ENCODE measurements at places on chromosomes 16 and 17. TPM values are rescaled to one million over a fixed set of nuclear protein-coding genes. Genes with fewer than 3 reads are reported as not detected.

- no peak for DNase-seq
Measured at GRCh38 chr16:6008670-6009069, 911.1 kb upstream of the EEF2KMT start.

GRCh38 chr17:5309851-5310250, 27.8 kb downstream of the RABEP1 start:
- no peak for DNase-seq

CDH5 gene
- not detected for total RNA-seq

GRCh38 chr16:27838536-27839175, 224.9 kb downstream of the GSG1L start:
- DNase-seq = no peak

HID1 gene
- 0.66 TPM for total RNA-seq

FAM234A gene
- 40.7 TPM for total RNA-seq

DNA sequence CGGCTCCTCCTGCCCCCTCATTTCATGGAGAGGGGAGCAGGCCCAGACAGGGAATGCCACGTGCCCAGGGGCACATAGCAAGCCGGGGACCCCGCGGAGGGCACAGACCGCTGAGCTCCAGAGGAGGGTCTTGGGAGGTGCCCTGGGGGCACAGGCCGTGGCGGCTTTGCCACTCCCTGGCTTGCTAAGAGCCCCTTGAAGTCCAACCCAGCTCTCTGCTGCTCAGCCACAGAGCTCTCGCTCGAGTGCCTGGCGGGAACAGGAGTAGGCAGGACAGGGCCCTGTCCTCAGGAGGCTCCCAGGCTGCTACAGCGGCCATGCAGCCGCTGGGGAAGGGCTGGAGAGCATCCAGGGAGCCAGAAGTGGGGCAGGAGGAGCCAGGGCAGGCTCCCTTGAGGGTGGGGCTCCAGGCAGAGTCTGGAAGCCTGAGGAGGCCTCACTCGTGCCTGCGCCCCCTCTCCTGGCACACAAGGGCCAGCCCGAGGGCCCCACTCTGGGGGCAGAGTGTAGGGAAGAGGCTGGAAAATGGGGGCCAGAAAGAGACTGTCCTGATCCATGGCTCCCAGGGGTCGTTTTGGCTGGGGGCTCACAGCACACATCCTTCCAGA, 4.4 kb upstream of the RAB26 start:
- no peak for DNase-seq

GRCh38 chr16:11729787-11730186, 12.9 kb downstream of the TXNDC11 start:
- no peak for DNase-seq

DNA sequence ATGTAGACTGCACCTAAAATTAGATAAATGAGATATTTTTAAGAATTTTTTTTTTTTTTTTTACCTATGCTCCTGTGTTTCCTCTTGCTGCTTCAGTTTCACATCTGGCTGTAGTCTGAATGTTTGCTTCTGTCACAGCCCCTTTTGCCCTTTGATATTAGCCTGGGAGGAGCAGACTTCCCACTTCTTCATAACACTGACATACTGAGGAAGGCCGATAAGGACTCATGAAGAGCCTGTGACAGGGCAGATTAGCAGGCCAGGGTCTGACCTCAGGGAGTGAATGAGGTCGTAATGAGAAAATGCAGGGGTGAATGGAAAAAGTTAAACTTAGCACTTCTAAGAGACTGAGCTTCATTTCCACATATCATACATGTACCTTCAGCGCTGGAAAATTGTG, at the start of gene SLFN14:
Gene SLFN14 (minus strand): TSS at position 117 of the 400 bp plus-strand sequence. CDS start 2,757 bp downstream, outside the sequence.
- DNase-seq = no peak

CA7 gene
- total RNA-seq = not detected

MEFV gene
- 6.2 TPM for total RNA-seq

DNA sequence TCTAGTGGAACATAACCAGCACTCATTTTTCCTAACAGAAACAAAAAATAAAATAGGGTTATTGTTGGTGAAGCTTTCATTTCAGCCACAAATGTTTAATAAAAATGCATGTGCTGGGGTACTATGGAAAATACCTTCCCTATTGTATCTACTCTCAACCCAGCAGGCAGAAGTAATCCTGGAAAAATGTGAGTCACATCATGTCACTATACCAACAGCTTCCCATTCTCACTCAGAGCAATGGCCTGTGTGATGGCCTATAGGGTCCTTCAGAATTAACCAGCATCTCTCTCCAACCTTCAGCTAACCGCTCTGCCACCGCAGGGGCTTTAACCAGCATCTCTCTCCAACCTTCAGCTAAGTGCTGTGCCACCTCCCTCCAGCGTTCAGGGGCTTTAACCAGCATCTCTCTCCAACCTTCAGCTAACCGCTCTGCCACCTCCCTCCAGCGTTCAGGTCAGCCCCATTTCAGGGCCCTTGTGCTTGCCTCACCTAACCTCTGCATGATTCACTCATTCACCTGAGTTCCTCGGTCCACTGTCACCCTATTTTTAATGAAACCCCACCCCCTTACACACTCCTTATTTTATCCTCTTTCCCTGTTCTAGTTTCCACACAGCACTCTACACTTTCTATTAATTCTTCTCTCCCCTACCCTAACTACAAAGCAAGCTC, 34.0 kb downstream of the UBE2G1 start:
- DNase-seq = no peak

DNA sequence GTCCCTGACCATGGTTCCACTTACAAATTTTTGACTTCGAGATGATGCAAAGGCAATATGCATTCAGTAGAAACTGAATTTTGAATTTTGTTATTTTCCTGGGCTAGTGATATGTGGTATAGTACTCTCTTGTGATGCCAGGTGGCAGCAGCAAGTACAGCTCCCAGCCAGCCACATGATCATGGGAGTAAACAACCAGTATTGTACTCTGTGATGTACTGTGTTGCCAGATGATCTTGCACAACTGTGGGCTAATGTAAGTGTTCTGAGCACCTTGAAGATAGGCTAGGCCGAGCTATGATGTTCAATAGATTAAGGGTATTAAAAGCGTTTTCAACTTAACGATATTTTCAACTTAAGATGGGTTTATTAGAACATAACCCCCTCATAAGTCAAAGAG, 250.8 kb downstream of the STX8 start:
- no peak for DNase-seq

- DNase-seq = peak; percentile 52
Measured at GRCh38 chr17:78915872-78916632, 9.1 kb downstream of the TIMP2 start.

SLFN12 gene
- 30.9 TPM for total RNA-seq

DNA sequence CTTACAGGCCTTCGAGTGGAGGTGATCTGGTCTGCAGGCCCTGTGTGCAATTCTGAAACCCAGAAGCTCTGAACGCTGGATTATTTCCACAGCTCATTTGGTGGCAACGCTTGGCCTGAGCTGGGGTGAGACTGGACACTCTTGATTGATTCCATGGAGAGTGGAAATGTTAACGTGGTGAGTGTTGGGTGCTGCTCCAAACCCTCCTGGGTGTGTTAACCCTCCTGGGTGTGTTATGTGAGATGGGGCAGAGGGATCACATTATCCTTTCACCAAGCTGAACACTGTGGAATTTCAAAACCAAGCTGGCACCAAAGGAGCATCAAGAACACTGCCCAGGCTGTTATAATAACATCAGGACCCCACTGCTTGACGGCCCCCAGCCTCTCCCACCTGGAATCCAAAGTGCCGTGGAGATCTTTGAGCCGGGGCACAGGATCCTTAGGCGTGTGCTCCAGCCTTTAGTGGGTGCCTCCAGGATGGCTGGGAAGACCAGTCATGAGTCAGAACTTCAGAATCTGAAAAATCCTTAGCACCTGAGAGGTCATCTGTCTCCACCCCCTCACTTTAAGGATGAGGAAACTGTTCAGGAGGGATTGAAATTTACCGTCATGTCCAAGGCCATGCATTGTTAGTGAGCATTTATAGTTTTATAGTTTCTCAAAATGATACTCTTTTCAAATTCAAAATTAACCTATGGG, 75.0 kb downstream of the RPTOR start:
- no peak for DNase-seq

GRCh38 chr17:81253358-81254131, 14.4 kb downstream of the NDUFAF8 start:
- DNase-seq = peak; percentile 56

GRCh38 chr17:80423536-80424225, 8.7 kb downstream of the ENDOV start:
- no peak for DNase-seq

GRCh38 chr16:57807968-57808528, 5.8 kb upstream of the KIFC3 start:
- DNase-seq = peak; percentile 37

MRPS23 gene
- total RNA-seq = 17.3 TPM

Measured in natural killer cell (primary cell).